ENCODE measurements at places on chromosomes 7 and 10.

DNA sequence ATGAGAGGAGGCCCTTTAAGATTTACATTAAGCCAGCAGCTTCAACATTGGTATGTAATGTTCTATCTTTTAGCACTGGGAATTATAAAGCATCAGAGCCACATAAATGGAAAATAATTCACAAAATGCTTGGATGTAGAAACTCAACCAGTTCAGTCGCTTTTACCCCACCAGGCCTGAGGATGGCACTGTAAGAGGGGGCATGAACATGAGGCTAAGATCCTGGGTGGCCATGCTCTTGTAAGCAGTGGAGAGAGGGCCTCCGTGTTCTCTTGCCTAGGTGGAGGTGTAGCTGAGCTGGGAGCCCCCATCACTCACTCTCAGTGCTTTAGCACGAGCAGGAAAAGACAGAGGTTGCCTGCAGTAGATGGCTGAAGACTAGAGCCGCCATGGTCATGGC lies 238.8 kb downstream of the FANK1 start:
- DNase-seq, result no peak

- no peak for DNase-seq
Observed at GRCh38 chr7:13067036-13067435, 379.6 kb downstream of the ARL4A start.

DNA sequence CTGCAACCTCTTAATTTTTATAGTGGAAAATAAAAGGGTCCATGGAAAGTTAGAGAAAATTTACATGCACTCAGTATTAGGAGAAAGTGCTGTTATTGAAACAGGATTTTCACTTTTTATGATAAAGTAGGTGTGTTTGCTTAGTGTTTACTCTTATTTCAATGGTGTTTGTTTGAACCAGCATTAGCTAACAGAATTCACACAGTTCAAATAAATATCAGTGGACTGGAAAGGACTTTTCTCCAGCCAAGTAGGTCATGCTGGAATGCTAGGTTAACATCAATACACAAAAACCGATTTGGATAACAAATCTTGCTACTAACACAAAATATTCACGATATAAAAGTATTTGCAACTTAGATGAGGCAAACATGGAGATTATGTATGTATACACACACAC lies 49.4 kb upstream of the BET1 start:
- no peak for DNase-seq

GRCh38 chr7:74033372-74034311 lies 5.7 kb downstream of the ELN start:
- no peak for DNase-seq

DNA sequence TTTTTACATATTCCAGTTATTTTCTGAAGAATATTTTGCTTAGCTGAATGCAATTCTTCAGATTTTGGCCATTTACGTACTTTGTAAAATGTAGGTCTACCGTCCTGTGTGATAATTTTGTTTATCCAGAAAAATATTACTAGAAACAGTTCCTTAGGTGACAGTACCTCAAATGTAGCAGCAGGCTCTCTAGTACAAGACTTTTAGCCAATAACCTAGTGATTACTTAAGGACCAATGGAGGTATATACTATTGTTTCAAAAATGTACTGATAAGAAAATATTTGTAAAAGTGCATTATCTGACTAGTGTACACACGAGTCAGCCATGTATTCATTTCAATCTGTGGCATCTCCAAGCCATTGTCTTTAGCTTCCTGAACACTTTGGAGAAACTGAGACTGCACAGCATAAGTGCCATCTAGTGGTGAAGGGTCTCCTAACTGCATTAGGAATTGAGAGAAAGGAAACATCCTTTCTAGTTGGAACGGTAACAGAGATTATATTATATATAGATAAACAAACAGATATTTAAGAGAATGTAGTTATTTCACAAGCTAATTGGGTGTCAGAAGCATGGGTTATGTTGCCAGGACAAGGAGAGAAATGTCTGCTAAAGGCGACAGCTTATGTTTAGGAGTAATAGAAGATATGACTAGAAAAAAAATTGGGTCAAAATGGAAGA lies 23.7 kb downstream of the RTKN2 start:
- no peak for DNase-seq

GRCh38 chr10:35435824-35436223 lies 99.5 kb downstream of the CCNY start:
- DNase-seq, result no peak
